ENCODE measurements at places on chromosomes 16 and 17. TPM values are rescaled to one million over a fixed set of nuclear protein-coding genes. Genes with fewer than 3 reads are reported as not detected.

The KRTAP4-3 gene
- total RNA-seq, result not detected

The SALL1 gene
- total RNA-seq, result 0.23 TPM

GRCh38 chr17:58335779-58336455, 7.3 kb upstream of the TSPOAP1 start:
- DNase-seq, result no peak

DNA sequence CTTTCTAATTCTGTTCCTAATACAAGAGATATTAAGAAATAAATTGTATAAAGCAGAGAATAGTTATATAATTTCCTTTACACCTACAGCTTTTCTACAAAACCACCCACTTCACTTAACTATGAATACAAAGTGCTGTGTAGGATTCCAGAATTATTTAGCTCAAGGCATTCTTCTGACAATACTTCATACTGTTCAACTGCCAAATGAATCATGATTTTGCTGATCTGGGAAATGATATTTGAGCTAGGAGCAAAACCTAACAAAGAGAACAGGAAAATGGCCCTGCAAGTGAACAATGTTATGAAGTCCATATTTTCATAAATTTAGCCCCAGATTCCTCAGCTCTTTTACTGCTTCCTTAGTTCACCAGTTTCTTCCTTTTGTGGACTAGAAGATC, 12.9 kb downstream of the BBS2 start:
- DNase-seq, result no peak

DNA sequence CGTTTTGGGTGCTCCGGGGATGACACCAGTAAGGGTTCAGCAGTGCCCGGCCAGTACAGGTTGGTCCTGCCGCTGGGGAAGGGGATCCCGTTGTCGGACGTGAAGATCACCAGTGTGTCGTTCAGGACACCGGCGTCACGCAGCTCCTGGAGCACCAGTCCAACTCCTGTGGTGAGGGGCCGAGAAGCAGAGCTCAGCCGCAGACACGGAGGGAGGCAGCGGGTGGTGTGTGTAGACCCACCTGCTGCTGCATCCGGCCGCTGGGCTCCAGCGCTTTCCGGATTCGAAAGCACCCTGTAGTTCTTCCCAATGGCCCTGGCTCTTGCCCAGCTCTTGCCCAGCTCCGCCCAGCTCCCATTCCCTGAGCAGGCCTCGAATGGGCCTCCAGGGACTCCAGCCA, 8.0 kb downstream of the SGSH start:
- peak; percentile 71 for DNase-seq

- DNase-seq, result no peak
Observed at GRCh38 chr17:8518326-8518725, 82.6 kb downstream of the NDEL1 start.

GRCh38 chr17:64443086-64443760, 5.7 kb upstream of the MILR1 start:
- no peak for DNase-seq

DNA sequence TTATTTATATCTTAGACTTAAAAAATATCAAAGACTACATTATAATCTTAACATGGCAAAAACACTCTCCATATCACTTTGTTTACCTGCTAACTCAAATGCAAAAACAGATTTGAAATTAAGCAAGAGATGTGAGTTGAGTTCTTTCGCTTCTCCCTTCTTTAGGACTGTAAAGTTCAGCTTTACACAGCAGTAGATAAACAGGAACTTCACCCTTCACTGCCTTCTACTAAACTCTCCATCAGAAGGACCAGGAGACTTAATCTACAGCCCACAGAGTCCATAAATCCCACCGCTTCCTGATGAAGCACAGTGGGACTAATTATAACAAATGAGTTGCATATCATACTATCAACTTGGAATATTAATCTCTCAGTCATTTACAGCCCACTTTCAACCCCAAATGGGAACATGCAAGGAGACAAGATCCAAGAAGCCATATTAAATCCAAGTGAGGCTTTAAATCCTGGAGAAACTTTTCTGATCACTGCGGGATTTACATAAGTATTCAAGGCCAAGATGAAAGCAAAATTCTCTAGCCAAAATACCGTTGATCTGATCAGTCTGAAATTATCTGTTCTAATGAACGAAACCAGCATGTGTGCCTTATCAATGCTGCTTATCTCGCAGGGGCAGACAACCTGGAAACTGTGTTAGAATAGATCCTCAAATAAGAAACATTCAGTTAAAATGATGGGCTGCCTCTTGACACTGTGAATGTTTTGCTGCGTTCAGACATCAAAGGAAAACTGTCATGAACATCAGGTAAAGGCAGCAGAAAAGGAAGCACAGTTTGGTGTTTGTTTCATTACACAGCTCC, 1.6 kb downstream of the AMFR start:
- DNase-seq, result no peak

The AHSP gene
- total RNA-seq, result not detected

DNA sequence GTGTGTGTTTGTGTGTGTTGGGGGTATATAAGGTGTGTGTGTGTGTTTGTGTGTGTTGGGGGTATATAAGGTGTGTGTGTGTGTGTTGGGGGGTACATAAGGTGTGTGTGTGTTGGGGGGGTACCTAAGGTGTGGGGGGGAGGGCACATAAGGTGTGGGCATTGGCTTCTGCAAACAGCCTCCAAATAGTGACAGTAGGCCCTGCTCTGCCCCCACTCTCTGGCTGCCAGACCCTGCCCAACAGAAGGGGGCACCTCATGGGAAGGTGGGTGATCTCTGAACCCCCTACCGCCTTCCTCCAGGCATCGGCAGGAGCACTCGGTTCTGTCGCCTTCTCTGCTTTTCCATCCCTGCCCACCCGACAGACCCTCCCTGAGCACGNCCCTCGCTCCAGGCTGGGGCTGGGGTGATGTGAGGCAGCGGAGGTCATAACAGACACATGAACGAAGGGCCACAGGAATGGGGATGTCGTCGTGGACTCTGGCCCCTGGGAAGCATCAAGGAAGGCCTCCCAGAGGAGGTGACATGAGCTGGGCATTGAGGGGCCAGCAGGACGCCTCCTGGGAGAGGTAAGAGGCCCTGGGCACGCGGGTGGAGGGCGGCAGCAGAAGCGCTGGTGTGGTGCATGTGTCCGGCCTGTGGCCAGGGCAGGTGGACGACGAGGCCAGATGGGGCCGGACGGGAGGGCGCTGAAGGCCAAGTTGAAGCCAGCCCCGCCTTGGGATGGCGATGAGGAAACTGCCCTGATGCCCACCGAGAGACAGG, 136.6 kb upstream of the RPH3AL start:
- DNase-seq, result no peak

- DNase-seq, result no peak
Observed at GRCh38 chr17:75504347-75505151, 10.8 kb downstream of the CASKIN2 start.

DNA sequence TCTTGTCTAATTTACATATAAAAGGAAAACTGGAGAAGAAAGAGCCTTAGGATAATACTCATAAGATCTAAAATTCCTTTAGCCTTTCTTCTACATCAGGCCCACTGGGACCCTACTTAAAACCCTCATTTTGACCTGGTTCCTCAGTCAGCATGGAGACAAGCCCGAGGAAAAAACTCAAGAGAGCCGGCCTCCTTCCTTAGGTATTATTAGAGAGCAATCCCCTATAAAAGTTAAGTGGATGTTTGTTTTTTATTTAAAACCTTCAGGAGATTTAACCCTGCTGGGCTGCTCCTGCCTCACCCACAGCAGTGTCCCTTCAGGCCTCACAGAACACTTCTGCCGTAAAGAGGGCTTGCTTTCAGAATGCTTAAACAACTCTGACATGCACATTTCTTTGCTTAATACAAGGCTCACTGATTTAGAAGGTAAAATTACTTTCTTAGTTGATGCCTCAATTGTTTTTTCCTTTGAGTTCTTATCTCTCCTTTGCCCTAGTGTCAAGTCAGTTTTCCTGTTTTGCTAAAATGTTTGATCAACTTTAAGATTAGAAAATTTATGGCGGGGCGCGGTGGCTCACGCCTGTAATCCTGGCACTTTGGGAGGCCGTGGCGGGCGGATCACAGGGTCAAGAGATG, 145.6 kb upstream of the TBX2 start:
- DNase-seq, result peak; percentile 29

The NAGLU gene
- 83.9 TPM for total RNA-seq

DNA sequence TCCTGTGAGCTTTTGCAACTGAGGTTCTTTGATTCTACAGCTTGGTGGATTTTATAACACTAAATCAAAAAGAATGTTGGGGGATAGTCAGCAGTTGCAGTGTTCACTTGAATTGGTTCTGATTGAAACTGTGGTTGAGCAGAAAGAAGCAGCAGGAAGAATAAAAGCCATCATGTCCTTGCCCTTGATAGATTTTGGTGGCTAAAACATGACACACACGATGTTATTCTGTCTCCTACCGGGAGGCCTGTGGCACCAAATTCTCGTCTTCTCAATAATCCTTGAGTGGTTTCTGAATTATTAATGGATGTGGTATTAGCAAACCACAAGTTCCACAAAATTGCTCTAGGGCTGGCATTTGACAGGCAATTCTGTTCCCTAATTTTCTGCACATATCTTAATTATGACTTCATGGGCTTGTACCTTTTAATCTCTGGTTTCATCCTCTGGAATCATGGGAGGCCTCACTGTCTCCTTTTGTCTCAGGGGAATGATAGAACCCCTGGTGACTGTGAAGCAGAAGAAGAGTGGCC, 338.2 kb downstream of the SNX29 start:
- DNase-seq, result no peak

The PTGES3L gene
- 7.3 TPM for total RNA-seq

The CES5A gene
- total RNA-seq, result not detected

DNA sequence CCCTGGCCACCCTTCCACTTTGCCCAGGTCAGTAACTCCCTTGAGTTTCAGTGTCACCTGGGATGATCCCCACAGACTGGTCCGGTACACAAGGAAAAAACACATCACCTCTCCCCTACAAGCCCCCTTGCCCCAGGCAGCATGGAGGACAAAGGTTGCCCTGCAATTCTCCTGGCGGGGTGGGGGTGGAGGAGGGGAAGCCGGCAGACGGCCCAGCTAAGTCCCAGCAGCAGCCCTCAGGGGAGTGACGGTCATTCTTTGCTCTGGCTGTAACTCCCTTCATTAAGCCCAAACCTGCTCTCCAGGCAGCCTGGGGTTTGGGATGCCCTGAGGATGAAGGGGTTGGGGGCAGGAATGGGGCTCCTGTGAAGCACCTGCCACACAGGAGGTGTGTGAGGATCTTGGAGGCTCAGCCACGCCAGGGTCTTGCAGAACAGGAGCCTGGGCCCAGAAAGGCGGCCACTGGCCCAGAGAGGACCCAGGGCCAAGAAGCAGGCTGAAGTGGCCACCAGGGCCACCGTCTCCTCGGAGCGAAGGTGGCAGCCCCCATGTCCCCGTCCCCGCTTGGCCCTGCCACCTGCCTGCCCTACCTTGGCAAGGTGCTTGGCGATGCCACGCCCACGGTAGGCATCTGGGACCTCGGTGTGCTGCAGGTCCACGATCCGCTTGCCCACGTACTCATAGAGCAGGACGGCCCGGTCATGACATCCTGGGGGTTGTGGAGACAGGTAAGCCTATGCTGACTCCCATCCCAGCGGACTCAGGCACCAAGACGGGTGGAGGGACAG, 9.5 kb downstream of the NATD1 start:
- DNase-seq, result no peak

The COPRS gene
- 52.1 TPM for total RNA-seq

The MYO15A gene
- total RNA-seq, result 2.9 TPM

DNA sequence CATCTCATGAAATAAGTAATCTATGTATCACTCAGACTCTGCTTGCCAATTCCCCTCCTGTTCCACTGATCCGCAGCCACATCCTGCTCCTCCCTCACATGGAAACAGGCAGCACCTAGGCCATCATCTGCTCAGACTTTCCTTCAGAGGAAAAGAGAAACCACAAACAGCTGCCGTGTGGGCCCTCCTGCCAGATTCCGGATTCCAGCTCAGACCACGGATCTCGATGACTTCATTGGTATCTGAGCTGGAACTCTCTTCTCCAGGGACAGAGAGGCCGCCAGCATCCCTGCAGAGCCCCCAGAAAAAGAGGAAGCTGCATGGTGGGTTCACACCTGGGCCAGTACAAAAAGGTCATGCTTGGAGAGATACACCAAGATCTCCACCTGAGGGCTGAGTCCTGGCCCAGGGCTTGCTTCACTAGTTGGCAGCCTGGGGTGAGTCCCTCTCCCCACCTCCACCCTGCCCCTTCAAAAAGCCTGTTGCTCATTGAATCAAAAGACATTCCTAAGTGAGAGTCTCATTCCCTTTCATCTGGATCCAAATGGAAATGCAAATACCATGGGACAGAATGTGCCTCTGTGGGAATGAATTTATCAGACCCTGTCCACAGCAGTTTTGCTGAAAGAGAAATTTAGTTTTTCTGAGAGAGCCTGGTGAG, 47.2 kb downstream of the HOXB1 start:
- no peak for DNase-seq

GRCh38 chr17:16477255-16477654, 14.7 kb downstream of the LRRC75A start:
- no peak for DNase-seq

DNA sequence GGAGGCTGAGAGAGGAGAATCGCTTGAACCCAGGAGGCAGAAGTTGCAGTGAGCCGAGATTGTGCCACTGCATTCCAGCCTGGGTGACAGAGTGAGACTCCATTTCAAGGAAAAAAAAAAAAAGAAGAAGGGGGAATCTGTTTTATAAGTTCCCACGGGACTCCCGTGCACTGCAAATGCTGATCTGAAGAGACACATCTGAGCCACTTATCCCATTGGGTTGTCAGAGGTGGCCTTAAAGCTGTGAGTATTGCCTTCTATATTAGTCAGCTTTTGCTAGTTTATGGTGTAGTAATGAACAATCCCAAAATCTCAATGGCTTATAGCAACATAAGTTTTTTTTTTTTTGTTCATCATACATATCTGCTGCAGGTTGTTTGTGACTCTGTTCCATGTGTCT, 82.8 kb downstream of the MRM1 start:
- no peak for DNase-seq

DNA sequence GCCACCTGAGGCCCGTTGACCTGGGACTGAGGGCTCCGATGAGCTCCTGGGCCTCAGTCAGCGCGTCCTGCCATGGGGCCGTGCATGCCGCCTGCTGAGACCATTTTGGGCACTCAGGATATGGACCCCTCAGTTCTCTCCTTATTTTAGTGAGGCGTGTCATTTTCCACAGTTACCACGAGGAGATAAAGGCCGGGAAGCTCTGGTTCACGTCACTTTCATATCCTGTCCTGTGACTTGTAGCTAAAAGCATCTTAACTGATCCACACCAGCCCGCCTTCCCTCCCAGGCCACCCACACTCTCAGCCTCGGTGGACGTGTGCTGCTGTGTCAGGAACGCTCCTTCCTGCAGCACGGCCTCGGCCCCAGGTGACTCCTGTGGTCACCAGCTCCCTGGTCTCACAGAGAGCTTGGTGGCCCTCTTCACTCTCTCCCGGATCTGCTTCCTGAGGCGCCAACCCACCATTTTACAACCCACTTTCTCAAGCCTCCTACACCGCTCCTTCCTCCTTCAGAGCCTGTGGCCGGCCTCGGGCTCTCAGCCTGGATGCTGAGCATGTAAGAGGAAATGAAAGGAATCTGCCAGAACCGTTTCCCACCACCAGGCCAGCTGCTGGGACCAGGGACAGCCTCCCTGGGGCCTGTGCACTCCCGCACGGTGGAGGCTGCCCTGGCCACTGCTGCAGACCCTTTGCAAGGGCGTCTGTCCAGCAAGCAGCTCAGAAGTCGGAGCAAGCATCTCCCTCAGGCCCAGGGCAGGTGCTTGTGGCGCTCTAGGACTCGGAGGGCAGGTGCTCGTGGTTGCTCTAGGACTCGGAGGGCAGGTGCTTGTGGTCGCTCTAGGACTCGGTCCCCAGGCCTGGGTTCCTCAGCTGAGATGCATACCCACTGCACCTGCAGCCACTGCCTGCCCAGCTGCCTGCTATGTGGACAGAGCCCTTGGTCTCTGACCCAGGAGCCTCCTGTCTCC, 23.9 kb upstream of the FASN start:
- DNase-seq, result no peak
